ENCODE measurements at places on chromosomes 7 and 10.
A peak's percentile ranks its signal among the peaks of the same experiment; 100 is the strongest.

- DNase-seq = no peak
Measured at GRCh38 chr10:93915598-93915997, 21.8 kb downstream of the SLC35G1 start.

DNA sequence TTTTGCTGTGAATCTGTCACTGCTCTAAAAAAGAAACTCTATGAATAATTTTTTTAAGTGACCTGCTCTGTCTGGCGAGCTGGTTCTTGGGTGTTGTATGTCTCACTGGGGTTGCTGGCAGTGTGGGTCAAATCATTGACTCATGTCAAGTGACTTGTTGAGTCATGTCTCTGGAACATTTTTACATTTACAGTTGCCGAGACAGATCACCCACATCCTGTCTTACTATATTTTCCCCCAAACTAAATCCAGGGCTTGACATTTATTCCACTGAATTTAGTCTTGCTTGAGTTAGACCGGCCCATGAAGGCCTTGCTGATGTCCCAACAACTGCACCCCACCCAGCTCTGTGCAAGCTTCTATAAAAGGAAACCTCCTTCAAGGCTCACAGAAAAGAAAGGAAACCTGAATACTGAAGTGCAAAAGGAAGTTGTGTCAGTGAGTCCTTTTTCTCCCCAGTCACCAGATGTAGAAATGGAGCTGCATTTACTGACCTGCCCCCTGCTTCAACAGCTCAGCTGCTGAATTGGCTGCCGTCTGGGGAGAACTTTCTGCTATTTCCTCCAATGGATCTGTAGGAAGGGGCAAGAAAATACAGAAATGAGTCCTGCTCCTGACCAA, 290.3 kb downstream of the TNS3 start:
- DNase-seq = peak; percentile 94

GRCh38 chr10:76302481-76302880, 871.1 kb downstream of the LRMDA start:
- DNase-seq = no peak

GRCh38 chr7:35749556-35749955, 51.3 kb upstream of the SEPTIN7 start:
- peak; percentile 63 for DNase-seq

DNA sequence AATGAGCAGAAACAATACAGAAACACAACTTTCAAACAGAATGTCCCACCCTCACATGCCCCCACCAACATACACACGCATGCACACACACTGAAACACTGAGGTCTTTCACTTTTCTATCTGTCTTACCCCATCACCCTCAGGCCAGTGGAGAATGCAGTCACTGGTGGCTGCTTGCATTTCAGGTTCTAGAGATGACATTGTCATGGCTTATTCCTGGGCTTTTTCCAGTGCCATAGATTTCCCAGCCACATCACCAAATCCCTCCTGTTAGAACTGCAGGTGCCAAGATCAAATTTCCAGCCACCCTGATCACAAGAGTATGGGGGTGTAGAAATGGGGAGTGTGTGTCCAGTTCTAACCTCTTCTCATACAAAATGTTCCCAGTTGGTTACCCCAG, 68.4 kb downstream of the CACNA2D1 start:
- DNase-seq = no peak

DNA sequence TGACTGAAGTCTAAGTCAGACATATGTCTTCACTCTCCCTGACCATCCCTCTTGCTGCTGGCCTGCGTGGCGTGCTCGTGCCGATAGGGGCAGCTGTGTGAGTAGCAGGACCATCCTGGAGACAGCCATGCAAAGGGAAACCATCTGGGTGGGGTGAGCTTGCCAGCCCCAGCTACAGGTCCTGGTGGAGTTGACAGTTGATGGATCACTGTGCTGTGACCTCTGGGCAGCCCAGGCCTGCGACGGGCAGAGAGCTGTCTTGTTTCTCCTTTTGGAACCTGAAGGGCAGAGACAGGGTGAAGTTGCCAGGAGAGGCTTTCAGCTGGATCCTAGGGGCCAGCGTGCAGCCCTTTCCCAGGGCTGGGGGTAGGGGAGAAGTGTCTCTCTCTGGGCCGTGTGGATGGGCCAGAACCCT, 44.7 kb downstream of the GRK5 start:
- no peak for DNase-seq

- DNase-seq = peak; percentile 0
Measured at GRCh38 chr7:102323914-102324195, 32.4 kb downstream of the SPDYE6 start.

GRCh38 chr7:38335128-38335491, 61.7 kb upstream of the TARP start:
- no peak for DNase-seq

DNA sequence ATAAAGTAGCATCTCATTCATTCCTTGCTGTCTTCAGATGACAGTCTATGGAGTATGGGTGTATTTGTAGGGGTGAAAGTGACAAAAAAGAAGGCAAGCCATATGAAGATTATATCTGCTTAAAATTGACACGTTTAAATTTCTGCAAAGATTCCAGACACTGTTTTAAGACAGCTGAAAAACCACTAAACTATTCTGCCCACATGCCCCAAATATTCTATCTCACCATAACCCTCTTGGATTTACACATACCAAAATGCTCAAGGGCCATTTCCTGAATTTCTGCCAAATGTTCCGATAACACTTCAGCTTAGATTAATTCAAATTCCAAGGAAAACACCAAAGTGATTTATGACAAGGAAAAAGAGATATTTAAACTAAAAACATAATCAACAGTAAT, 99.9 kb upstream of the IL6 start:
- peak; percentile 50 for DNase-seq

DNA sequence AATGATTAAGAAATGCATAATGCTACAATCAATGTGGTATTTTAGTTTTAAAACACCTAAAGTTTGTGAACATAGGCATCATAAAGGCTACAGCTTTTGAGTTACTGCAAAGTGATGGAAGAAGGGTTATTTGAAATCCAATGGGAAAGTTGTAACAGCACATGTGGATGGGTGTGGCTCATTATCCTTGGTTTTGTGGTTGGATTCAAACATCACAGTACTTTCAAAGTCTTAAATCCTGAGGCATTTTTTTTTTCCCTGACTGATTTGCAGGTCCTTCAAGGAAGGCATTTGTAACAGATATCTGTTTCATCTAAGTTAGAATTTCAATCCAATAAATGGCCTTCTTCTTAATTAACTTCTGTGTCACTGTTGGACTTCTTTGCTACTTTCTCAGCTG, 9.8 kb upstream of the SHTN1 start:
- no peak for DNase-seq

DNA sequence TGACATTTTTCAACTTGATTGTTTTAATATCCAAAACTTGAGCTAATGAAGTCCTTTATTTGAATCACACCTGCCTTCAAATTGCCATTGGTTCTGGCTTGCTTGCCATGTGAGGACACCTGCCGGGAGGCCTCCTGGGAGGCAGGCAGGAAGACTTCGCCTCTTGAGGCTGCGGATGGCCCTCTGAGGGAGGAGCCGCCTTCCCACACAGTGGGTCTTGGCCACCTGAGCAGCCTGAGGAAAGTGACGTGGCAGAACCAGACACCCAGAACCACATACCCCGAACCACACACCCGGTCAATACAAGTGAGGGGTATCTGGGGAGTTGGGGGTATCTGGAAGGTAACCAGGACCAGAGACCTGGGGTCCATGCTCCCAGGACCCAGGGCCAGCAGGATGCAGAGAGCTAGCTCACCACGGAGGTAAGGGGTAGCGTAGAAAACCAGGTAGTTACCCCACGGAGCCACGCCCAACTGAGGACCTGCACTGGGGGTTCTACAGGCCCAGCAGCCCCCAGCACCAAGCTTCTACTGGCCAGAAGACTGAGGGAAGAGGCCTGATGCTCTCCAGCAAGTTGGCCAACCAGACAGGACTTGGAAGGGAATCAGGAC, 300.5 kb downstream of the TCERG1L start:
- no peak for DNase-seq

DNA sequence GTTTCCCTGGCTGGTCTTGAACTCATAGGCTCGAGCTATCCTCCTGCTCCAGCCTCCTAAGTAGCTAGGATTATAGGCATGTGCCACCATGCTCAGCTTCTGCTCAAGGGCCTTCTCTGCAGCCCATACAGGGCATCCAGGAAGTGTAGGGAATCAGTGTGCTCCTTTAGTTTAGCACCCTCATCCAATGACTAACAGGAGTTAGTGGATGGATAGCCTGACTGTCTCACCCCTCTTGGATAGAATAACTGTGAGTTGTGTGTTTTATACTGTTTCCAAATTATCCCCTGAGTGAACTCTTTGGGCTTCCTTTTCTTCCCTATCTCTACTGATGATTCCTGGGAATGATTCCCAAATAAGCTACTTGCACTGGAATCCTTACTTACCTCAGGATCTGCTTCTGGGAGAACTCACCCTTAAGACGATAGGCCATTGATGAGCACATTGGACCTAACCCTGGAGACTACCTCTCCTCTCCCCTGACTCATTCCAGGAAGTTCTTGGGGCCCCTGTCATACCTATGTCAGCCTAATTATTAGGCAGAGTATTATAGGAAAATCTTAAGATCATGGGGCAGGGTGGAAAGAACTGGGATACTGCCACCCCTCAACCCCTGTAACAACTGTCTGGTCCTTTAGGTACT, 18.5 kb downstream of the STRIP2 start:
- DNase-seq = no peak

DNA sequence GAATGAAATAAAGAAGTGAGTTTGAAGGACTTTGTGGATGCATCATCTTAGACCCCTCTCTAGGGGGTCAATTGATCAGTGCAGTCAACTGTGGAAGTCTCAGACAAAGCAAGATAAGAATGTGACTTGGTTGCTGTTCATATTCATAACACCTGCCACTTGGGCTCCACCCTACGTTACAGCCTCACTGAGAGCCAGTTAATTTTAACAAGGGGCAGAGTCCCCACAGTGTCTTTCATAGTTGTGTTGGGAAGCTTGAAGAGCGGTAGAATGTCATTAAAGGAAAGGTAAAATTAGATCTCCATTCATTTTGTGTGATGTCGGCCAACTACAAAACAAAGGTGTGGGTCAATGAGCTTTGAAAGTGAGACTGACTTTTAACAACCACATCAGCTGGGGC, 442.1 kb upstream of the C7orf33 start:
- DNase-seq = no peak

DNA sequence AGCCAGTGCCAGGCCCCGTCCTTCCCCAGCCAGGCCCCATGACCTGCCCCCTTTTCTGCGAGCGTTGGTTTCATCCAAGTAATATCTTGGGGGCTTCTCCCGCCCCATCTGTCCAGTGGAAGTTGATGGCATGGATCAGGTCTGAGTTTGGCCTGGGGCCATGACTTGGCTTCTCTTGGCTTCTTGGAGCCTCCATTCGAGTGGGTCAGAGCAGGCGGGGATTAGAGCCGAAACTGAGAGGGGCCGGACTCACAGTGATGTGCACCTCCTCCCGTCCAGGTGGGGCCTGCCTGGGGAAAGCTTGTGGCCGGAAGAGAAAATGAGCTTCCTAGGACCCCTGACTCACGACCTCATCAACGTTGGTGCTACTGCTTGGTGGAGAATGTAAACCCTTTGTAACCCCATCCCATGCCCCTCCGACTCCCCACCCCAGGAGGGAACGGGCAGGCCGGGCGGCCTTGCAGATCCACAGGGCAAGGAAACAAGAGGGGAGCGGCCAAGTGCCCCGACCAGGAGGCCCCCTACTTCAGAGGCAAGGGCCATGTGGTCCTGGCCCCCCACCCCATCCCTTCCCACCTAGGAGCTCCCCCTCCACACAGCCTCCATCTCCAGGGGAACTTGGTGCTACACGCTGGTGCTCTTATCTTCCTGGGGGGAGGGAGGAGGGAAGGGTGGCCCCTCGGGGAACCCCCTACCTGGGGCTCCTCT, 15.1 kb upstream of the LIMK1 start:
- no peak for DNase-seq

DNA sequence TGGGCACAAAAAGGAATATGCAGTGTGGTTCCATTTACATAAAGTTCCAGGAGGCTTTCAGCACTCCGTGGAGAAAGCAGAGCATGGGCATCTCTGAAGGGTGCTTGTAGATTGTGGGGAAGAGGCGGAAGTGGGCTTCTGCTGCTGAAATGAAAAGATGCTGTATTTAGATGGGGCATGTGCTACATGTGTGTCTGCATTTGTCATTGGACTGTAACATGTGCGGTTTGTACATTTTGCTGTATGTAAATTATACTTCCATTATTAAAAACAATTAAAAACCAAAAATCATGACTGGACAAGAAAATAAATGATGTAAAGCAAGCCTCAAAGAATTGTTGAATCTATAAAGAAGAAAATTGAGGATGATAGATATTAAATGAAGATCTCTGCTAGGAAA, 334.0 kb downstream of the WDR37 start:
- DNase-seq = no peak

- no peak for DNase-seq
Measured at GRCh38 chr7:16838386-16838785, 33.6 kb upstream of the AGR2 start.

DNA sequence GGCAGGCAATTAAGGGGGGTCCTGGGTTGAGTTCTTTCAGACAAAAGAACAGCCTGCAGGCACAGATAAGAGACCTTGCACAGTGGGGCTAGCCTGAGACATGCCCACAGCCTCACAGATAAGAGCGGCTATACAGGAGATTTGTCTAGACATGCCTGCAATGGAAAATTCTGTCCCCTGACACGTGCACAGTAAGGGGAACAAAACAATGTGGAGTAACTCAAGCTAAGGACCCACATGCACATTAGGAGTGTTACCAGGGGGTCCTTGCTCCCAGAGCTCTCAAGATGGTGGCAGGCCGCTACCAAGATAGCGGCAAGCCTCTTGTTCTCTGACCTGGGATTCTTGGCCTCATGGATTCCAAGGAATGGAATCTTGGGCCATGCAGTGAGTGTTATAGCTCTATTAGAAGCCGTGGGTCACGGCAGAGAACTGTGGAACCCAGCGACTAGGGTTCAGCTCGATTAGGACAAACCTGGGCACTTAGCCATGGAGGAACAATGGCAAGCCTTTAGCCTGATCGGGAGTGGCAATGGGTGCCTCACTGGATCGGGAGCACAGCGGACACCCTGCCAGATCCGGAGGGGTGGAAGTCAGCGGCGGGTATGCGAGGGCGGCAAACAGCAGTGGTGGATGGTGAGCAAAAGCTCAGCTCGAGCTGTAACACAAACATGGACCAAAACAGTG, 196.9 kb downstream of the CCSER2 start:
- no peak for DNase-seq

- no peak for DNase-seq
Measured at GRCh38 chr10:63573068-63573697, 52.0 kb downstream of the REEP3 start.

DNA sequence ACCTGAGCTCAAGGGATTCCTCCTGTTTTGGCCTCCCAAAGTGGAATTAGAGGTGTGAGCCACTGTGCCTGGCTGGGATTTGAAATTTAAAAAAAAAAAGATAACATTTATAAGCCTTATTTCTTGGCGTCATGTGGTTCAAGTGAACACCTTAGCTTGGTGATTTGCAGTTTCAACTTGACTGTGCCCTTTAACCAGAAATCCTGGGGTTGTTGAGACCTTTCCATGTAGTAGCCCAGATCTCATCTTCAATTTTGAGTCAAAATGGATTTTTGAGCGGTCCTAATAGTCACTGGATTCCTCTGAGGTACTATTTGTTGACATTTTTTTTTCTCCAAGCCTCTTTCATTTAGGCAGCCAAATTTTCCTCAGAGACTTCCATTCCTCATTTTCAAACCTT, 29.5 kb upstream of the FBXW4 start:
- DNase-seq = no peak

GRCh38 chr7:135326636-135327280, 93.1 kb downstream of the STRA8 start:
- no peak for DNase-seq
